IPS DF 19.7 (cell line): ENCODE measurements at places on chromosomes 11 and 22.
A peak's percentile ranks its signal among the peaks of the same experiment; 100 is the strongest.

- DNase-seq: no peak
Observed at GRCh38 chr11:119593346-119593745, 135.7 kb downstream of the NECTIN1 start.

DNA sequence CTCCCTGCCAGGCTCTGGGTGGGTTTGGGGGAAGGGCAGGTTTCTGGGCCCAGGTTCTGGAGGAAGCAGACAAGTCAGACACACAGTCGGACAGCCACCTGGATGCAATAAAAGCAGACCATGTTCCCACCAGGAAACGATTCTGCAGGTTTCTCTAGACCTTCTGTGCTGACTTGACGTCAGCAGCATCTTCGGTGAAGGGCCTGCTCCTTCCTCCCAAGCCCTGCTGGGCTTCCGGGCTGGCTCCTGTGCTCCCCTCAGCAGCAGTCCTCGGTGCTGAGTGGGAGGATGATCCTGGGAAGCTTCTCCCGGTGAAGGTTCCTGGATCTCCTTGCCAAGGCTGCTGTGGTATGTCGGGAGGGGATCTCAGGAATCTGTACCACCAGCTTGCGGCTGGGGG is 240.0 kb downstream of the GRIK4 start:
- no peak for DNase-seq

DNA sequence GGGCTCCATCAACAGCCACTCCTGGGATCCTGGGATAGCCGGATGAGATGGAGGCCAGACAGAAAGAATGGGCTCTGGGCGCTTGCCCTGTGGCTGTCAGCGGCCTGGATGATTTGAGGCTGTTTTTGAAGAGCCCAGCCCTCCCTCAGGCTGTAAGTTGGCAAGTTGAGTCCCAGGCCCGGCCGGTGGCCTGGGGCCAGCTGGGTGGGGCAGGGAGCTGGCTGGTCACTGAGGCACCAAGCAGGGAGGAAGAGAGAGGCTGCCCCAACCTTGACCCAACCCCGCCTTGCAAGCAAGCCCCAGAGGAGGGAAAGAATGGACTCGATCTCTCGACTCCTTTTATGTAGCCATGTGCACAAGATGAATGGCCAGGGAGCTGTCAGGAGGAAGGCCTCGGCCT is 34.9 kb downstream of the RIBC2 start:
- DNase-seq: no peak

DNA sequence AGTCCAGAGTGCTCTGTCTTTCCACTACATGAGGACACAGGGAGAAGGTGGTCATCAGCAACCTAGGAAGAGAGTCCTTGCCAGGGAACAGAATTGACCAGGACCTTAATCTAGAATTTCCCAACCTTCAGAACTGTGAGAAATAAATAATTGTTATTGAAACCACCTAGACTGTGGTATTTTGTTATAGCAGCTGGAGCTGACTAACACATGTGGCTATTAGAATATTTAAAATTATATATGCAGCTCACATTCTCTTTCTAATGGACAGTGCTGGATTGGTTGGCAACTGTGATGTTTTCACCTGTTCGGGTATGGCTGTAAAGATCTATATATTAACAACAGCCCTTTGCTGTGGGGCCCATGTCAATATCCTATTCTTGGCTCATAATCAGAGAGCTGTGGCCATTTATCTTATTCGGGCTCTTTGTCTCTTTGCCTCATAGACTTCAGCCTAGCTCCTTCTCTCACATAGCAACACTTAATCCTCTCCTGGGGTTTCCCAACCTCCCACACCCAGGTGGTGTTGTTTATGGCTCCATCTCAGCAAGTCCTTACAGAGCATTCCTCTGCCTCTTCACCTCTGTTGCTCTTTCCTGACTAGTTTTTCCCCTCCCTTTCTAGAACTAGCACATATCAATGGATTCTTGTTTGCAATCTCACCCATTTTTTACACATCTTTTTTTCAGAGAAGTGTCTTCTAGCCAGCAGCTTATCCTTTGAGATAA is 46.4 kb upstream of the AMOTL1 start:
- DNase-seq: no peak

DNA sequence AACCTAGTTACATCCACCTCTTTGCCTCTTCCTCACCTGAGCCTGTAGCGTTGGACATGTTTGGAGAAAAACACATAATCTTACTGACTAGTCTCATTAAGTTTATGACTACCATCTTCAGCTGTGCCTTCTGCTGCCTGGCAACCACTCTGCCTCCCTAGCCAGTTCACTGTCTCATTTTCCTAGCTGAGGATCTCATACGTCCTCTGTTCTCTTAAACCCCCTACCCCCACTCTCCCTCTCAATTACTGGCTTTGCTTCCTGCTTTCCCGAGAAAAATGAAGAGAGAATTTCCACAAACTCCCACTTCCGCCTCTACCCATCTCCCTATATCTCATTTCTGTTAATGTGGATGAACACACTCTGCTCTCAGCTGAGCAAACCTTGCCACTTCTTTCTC is 239.3 kb upstream of the POU2AF2 start:
- no peak for DNase-seq

- DNase-seq: no peak
Observed at GRCh38 chr11:23278121-23278520, 417.8 kb upstream of the CCDC179 start.

DNA sequence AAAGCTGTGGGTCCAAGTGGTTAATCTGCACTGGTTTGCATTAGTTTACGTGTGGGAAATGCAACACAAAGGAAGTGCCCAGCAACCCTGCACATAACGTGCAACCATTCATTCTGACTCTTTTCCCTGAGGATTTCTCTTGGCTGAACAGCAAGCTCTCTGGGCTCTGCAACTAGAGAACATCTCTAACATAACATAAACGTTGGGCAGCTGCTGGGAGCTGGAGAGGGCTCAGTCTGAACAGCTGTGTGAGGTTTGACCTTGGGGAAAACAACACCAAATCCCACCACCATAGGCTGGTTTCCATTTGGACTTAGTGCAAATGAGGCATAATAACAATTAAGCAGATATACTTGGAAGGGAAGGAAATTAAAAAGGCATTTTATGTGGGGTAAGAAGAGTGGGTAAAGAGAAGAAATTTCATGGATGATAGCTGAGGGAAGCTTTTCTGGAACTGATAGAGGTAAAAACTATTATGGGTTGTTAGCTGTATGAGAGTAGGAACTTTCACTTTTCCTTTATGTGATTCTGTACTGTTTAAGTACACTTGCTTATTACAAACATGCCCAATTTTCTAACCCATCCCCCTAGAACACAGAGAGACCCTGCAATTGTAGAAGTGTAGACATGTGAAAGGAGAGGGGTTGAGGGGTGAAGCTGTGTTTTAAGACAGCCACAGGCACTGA is 76.2 kb downstream of the SNX19 start:
- no peak for DNase-seq

DNA sequence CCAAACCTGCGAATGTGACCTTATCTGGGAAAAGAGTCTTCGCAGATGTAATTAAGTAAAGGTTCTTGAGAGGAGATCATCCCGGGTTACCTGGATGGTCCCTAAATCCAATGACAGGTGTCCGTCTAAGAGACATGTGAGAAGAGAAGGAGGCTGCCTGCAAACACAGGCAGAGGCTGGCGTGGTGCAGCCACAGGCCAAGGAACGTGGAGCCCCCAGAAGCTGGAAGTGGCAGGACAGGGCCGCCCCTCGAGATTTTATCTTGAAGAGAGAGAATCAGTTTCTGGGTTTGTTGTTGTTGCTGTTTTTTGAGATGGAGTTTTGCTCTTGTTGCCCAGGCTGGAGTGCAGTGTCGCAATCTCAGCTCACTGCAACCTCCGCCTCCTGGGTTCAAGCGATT is 33.6 kb downstream of the MRGPRD start:
- DNase-seq: no peak

- DNase-seq: peak; percentile 3
Observed at GRCh38 chr11:132646890-132647289, 885.4 kb downstream of the OPCML start.

- DNase-seq: no peak
Observed at GRCh38 chr11:14360976-14361375, 2.0 kb upstream of the RRAS2 start.

DNA sequence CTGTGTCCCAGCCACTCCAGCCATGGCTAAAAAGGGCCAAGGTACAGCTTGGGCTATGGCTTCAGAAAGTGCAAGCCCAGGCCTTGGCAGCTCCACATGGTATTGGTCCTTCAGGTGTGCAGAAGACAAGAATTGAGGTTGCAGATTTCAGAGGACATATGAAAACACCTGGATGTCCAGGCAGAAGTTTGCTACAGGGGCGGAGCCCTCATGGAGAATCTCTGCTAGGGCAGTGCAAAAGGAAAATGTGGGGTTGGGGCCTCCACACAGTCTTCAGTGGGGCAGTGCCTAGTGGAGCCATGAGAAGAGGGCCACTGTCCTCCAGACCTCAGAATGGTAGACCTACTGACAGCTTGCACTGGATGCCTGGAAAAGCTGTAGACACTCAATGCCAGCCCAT is 1074.1 kb downstream of the JRKL start:
- DNase-seq: no peak

- no peak for DNase-seq
Observed at GRCh38 chr11:134784046-134784445, 372.0 kb upstream of the B3GAT1 start.
